A549 treated with ZK216348 at 1 μM for 4 hours (cell line): ENCODE measurements at places on chromosomes 11 and 22. TPM values are rescaled to one million over a fixed set of nuclear protein-coding genes. Genes with fewer than 3 reads are reported as not detected.

The DCUN1D5 gene
- 56.7 to 67.1 TPM (median 61.2 TPM) in 5 replicates for total RNA-seq

The CSF2RB gene
- total RNA-seq: not detected in 5 replicates

The CFAP300 gene
- 5.2 to 7.4 TPM (median 6.2 TPM) in 5 replicates for total RNA-seq

The PHOX2A gene
- total RNA-seq: not detected in 5 replicates

The NCR3LG1 gene
- 1.9 to 2.8 TPM (median 2.6 TPM) in 5 replicates for total RNA-seq

The TPBGL gene
- 0.15 to 0.36 TPM (median 0.28 TPM) in 5 replicates for total RNA-seq

The TSGA10IP gene
- not detected in 5 replicates for total RNA-seq

The ARHGAP42 gene
- 3.5 to 7.4 TPM (median 5.5 TPM) in 5 replicates for total RNA-seq

The SLC5A1 gene
- total RNA-seq: 0.06 TPM in 1 of 5 replicates, not detected in the others

The NOX4 gene
- total RNA-seq: not detected in 5 replicates

The TRABD gene
- total RNA-seq: 17.4 to 41.6 TPM (median 34.7 TPM) in 5 replicates

The MS4A4A gene
- not detected in 5 replicates for total RNA-seq

The GAL gene
- 11.6 to 21.0 TPM (median 18.7 TPM) in 5 replicates for total RNA-seq

The BATF2 gene
- 0.54 to 0.98 TPM (median 0.74 TPM) in 5 replicates for total RNA-seq

The MS4A6A gene
- not detected in 5 replicates for total RNA-seq

The CYB5R2 gene
- total RNA-seq: 3.1 to 6.6 TPM (median 3.8 TPM) in 5 replicates

The LRRC32 gene
- 0.08 to 0.30 TPM (median 0.18 TPM) in 5 replicates for total RNA-seq

The C1QTNF5 gene
- not detected in 5 replicates for total RNA-seq

The PLAAT4 gene
- total RNA-seq: 1.7 to 2.4 TPM (median 2.0 TPM) in 5 replicates

The ANKK1 gene
- not detected in 5 replicates for total RNA-seq

The MMP12 gene
- 0.12 to 0.13 TPM in 2 of 5 replicates, not detected in the others for total RNA-seq

The UQCC3 gene
- total RNA-seq: 25.4 to 39.4 TPM (median 34.5 TPM) in 5 replicates

The EHF gene
- 0.36 to 1.3 TPM (median 0.95 TPM) in 5 replicates for total RNA-seq

The AQP11 gene
- 0.98 to 2.6 TPM (median 2.1 TPM) in 5 replicates for total RNA-seq

The ADORA2A gene
- total RNA-seq: 0.57 to 0.93 TPM (median 0.69 TPM) in 5 replicates

The HPX gene
- total RNA-seq: 0.42 to 1.9 TPM (median 0.61 TPM) in 5 replicates

The LDLRAD3 gene
- 21.6 to 30.2 TPM (median 27.3 TPM) in 5 replicates for total RNA-seq

The MPEG1 gene
- not detected in 5 replicates for total RNA-seq

The BRSK2 gene
- total RNA-seq: 6.5 to 7.9 TPM (median 6.9 TPM) in 5 replicates

The MIF gene
- total RNA-seq: 417 to 979 TPM (median 841 TPM) in 5 replicates

The PIH1D2 gene
- total RNA-seq: 0.65 to 1.8 TPM (median 1.2 TPM) in 5 replicates

The CTSW gene
- 0.20 TPM in 1 of 5 replicates, not detected in the others for total RNA-seq

The OR8D1 gene
- not detected in 5 replicates for total RNA-seq

The MS4A14 gene
- not detected in 5 replicates for total RNA-seq

The ST14 gene
- 0.09 to 0.53 TPM (median 0.27 TPM) in 5 replicates for total RNA-seq

The PKDREJ gene
- not detected in 5 replicates for total RNA-seq

The SLC22A8 gene
- not detected in 5 replicates for total RNA-seq

The GTSE1 gene
- 24.7 to 35.3 TPM (median 32.0 TPM) in 5 replicates for total RNA-seq

The SPI1 gene
- 0.32 TPM in 1 of 5 replicates, not detected in the others for total RNA-seq

The LRRN4CL gene
- 0.09 to 0.25 TPM (median 0.14 TPM) in 3 of 5 replicates, not detected in the others for total RNA-seq

The SHANK2 gene
- 5.8 to 12.6 TPM (median 7.4 TPM) in 5 replicates for total RNA-seq

The TP53AIP1 gene
- total RNA-seq: 0.15 TPM in 1 of 5 replicates, not detected in the others

The SLC22A25 gene
- total RNA-seq: not detected in 5 replicates

The SSH3 gene
- 18.7 to 29.1 TPM (median 27.1 TPM) in 5 replicates for total RNA-seq

The ADAMTS8 gene
- total RNA-seq: 0.28 to 0.76 TPM (median 0.57 TPM) in 5 replicates

The C11orf91 gene
- total RNA-seq: 0.59 to 4.0 TPM (median 1.0 TPM) in 5 replicates

The MRGPRE gene
- total RNA-seq: 0.09 to 0.17 TPM (median 0.14 TPM) in 3 of 5 replicates, not detected in the others

The BLID gene
- total RNA-seq: not detected in 5 replicates

The GRM5 gene
- total RNA-seq: not detected in 5 replicates

The ZC3H12C gene
- total RNA-seq: 5.4 to 11.0 TPM (median 9.2 TPM) in 5 replicates

The RTN4R gene
- total RNA-seq: 5.4 to 14.5 TPM (median 13.8 TPM) in 5 replicates
